ENCODE measurements at places on chromosomes 3 and 15. TPM values are rescaled to one million over a fixed set of nuclear protein-coding genes. Genes with fewer than 3 reads are reported as not detected.

The ANKRD63 gene
- total RNA-seq = not detected

- H3K4me1 ChIP-seq = no peaks in the 10 kb centered on the region
- no peaks in the 10 kb centered on the region for H3K36me3 ChIP-seq
- H3K4me3 ChIP-seq = no peak overlapping the region
- no peaks in the 10 kb centered on the region for H3K27me3 ChIP-seq
- DNase-seq = no peak
- H3K27ac ChIP-seq = no peak overlapping the region
These were observed 8.2 kb upstream of the ITGA11 start for GRCh38 chr15:68440136-68440535.

DNA sequence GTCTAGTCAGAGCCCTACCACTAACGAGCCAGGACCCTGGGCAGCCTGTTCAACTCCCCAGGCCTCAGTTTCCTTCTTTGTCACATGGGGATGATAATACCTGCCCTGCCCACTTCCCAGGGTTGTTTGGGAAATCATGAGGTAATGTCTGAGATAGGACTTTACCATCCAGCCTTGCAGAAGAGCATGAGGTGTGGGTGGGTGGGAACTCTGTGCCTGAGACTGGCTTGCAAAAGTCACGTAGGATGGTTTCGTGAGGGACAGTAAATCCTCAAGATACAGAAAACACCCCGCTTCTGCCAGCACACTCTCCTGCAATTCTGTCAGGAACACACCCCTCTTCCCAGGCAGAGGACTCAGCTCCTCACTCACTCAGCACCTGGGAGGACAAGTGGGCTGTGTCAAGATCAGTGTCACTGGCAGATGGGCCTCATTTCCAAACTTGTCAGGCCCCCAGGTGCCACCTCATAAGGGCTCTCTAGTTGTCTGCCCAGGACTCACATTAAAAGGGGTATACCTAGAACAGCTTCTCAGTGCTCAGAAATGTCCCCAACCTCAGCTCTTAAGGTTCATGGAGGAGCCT, 58.4 kb downstream of the DAPK2 start:
- H3K4me3 ChIP-seq = no peak overlapping the region
- DNase-seq = no peak
- H3K4me1 ChIP-seq = peaks cover 5% of the 10 kb centered on the region
- H3K27ac ChIP-seq = no peak overlapping the region

GRCh38 chr3:111737706-111738086, 121.4 kb upstream of the PHLDB2 start:
- H3K27me3 ChIP-seq = no peaks in the 10 kb centered on the region
- no peaks in the 10 kb centered on the region for H3K36me3 ChIP-seq
- no peak overlapping the region for H3K4me3 ChIP-seq
- peaks cover 4% of the 10 kb centered on the region for H3K4me1 ChIP-seq
- no peak for DNase-seq

DNA sequence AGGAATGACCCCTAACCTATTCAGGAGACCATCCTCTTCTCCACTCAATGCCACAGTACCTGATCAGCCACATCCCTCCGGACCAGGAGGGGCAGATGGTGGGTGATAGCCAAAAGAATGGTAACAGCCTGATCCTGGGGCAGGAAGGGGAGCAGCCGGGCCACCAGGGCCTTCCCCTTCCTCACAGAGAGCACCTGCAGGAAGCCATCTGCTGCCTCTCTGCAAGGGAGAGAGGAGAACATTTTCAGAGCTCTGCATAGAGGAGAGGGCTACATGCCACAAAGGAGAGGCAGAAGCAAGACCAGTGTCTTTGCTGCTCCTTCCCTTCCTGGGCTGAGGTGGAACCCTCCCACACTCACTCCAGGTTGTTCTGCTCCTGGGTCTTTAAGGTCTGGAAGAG, 5.5 kb upstream of the SPG11 start:
- no peak for DNase-seq
- no peaks in the 10 kb centered on the region for H3K27me3 ChIP-seq
- no peaks in the 10 kb centered on the region for H3K36me3 ChIP-seq
- H3K27ac ChIP-seq = no peak overlapping the region
- H3K4me1 ChIP-seq = no peaks in the 10 kb centered on the region

The SLC35G2 gene
- 0.59 TPM for total RNA-seq

GRCh38 chr3:42801784-42802183, 2.5 kb downstream of the HIGD1A start:
- DNase-seq = no peak
- H3K27me3 ChIP-seq = no peaks in the 10 kb centered on the region
- H3K4me1 ChIP-seq = peaks cover 2% of the 10 kb centered on the region
- H3K4me3 ChIP-seq = no peak overlapping the region
- no peak overlapping the region for H3K27ac ChIP-seq

DNA sequence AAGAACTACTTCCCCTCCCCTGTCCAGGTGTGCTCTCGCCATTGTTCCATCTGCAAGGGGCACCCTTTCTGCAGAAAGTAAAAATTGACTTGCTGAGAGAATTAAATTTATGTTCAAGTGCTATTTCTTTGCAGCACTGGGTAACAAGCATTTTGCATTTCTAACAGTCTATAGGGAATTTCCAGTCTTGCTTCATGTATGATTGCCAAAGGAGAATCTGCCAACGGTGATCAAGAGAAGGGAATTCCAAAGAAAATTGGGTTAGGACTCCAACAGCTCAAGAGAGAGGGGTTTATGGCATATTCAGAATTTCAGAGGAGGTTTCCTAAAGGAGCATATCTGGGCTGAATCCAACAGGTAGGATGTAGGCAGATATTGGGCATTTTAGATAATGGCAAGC, 136.7 kb upstream of the WNT5A start:
- H3K27ac ChIP-seq = no peak overlapping the region
- no peak for DNase-seq
- H3K4me3 ChIP-seq = no peak overlapping the region
- no peaks in the 10 kb centered on the region for H3K36me3 ChIP-seq
- no peaks in the 10 kb centered on the region for H3K27me3 ChIP-seq

The INKA1 gene
- 0.84 TPM for total RNA-seq

GRCh38 chr3:87227835-87228144, 681 bp downstream of the CHMP2B start:
- H3K27ac ChIP-seq = peak overlapping the region; percentile 96
- DNase-seq = no peak
- peaks cover 22% of the 10 kb centered on the region for H3K4me1 ChIP-seq

GRCh38 chr3:66994588-66994987, 3.5 kb upstream of the KBTBD8 start:
- no peaks in the 10 kb centered on the region for H3K27me3 ChIP-seq
- H3K4me1 ChIP-seq = peaks cover 11% of the 10 kb centered on the region
- no peak for DNase-seq
- H3K27ac ChIP-seq = no peak overlapping the region
- H3K36me3 ChIP-seq = no peaks in the 10 kb centered on the region

- no peaks in the 10 kb centered on the region for H3K4me1 ChIP-seq
- no peak overlapping the region for H3K27ac ChIP-seq
- H3K36me3 ChIP-seq = peaks cover 36% of the 10 kb centered on the region
- no peak overlapping the region for H3K4me3 ChIP-seq
These were observed 72.7 kb downstream of the NUP210 start for GRCh38 chr3:13347390-13347950.

- no peaks in the 10 kb centered on the region for H3K4me1 ChIP-seq
- no peak overlapping the region for H3K27ac ChIP-seq
- no peaks in the 10 kb centered on the region for H3K36me3 ChIP-seq
- no peaks in the 10 kb centered on the region for H3K27me3 ChIP-seq
- H3K4me3 ChIP-seq = no peak overlapping the region
These were observed 101.8 kb upstream of the THSD4 start for GRCh38 chr15:71013446-71013845.

DNA sequence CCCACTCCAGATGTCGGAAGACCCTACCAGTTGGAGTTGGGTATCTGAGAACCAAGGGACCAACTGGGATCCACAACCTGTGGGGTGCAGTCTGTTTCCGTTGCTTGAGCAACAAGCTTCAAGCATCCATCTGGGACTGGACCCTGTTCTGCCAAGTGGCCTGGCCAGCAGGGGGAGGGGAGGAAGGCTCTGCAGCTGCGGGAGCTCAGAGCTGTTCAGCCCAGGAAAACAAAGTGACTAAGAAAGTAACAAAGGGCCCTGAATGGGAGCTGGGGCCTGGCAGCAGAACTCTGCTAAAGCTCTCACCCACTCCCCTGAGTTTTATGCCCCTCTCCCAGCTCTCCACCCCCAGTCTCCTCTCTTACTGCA, 2.7 kb downstream of the TYRO3 start:
- no peaks in the 10 kb centered on the region for H3K27me3 ChIP-seq
- H3K36me3 ChIP-seq = no peaks in the 10 kb centered on the region
- no peak for DNase-seq
- H3K4me3 ChIP-seq = no peak overlapping the region
- H3K4me1 ChIP-seq = peaks cover 14% of the 10 kb centered on the region

DNA sequence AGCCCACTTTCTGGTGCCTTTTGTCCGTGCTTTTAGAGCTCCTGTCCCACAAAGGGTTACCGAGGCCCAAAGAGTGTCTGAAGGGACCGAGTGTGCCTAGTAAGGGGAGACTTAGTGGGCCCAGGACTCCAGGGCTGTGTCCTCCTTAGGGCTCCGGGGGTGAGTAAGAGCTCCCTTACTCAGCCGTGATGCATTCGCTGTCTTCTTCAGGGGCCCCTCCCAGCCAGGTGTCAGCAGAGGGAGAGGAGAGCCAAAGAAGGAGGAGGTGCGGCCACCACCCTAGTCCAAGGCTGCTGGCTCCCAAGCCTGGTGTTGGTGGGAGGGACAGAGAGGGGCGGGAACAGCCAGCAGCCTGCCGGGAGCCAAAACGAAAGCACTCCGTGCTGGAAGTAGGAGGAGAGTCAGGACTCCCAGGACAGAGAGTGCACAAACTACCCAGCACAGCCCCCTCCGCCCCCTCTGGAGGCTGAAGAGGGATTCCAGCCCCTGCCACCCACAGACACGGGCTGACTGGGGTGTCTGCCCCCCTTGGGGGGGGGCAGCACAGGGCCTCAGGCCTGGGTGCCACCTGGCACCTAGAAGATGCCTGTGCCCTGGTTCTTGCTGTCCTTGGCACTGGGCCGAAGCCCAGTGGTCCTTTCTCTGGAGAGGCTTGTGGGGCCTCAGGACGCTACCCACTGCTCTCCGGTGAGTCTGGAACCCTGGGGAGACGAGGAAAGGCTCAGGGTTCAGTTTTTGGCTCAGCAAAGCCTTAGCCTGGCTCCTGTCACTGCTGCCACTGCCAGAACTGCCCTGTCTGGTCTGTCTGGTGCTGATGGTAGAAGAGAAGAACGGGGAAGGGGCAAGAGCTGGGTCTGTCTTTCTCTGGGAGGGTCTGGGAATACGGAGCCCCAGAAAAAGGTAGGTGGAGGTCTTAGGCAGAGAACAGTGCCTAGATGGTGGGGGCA, at the start of gene IL17RC:
Gene IL17RC (plus strand): TSS at position 365 of the 947 bp plus-strand sequence. CDS start 218 bp downstream, at position 583.
- peak within 1 kb of the TSS; percentile 79 for H3K27ac ChIP-seq
- peak within 1 kb of the TSS; percentile 74 for H3K4me3 ChIP-seq
- no peaks in the 10 kb centered on the region for H3K27me3 ChIP-seq
- no peaks in the 10 kb centered on the region for H3K36me3 ChIP-seq

DNA sequence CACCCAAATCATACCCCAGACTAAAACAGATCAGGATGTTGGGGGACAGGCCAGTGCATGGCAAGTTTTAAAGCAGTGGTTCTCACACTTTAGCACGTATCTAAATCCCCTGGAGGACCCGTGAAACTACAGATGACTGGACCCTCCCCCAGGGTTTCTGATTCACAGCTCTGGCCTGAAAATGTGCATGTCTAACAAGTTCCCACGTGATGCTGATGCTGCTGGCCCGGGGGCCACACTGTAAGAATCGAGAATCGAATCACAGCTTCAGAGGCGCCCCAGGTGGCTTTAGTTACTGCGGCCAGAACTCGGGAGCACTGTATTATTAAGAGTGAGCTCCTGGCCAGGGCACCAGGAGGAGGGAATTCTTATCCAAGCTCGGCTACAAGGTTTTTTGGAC, 11.6 kb downstream of the ADAMTS17 start:
- H3K27me3 ChIP-seq = no peaks in the 10 kb centered on the region
- peaks cover 34% of the 10 kb centered on the region for H3K36me3 ChIP-seq
- no peak overlapping the region for H3K4me3 ChIP-seq
- H3K27ac ChIP-seq = no peak overlapping the region
- DNase-seq = no peak

GRCh38 chr3:130604806-130605205, 87.8 kb downstream of the COL6A6 start:
- DNase-seq = no peak
- H3K4me1 ChIP-seq = no peaks in the 10 kb centered on the region
- no peak overlapping the region for H3K27ac ChIP-seq
- no peaks in the 10 kb centered on the region for H3K27me3 ChIP-seq

- no peak for DNase-seq
- no peak overlapping the region for H3K27ac ChIP-seq
- no peaks in the 10 kb centered on the region for H3K4me1 ChIP-seq
- H3K4me3 ChIP-seq = no peak overlapping the region
- no peaks in the 10 kb centered on the region for H3K36me3 ChIP-seq
These were observed 52.0 kb downstream of the ILDR1 start for GRCh38 chr3:121970047-121970446.

- no peak overlapping the region for H3K27ac ChIP-seq
- H3K36me3 ChIP-seq = no peaks in the 10 kb centered on the region
- no peaks in the 10 kb centered on the region for H3K27me3 ChIP-seq
- peaks cover 16% of the 10 kb centered on the region for H3K4me1 ChIP-seq
These were observed 592 bp upstream of the ZNF445 start for GRCh38 chr3:44478055-44478468.

The SENP2 gene
- total RNA-seq = 13.4 TPM

The MESP2 gene
- total RNA-seq = not detected

- H3K4me1 ChIP-seq = peaks cover 1% of the 10 kb centered on the region
- no peak overlapping the region for H3K27ac ChIP-seq
- H3K4me3 ChIP-seq = no peak overlapping the region
- peak; percentile 10 for DNase-seq
These were observed 9.1 kb downstream of the HDC start for GRCh38 chr15:50256188-50257041.

DNA sequence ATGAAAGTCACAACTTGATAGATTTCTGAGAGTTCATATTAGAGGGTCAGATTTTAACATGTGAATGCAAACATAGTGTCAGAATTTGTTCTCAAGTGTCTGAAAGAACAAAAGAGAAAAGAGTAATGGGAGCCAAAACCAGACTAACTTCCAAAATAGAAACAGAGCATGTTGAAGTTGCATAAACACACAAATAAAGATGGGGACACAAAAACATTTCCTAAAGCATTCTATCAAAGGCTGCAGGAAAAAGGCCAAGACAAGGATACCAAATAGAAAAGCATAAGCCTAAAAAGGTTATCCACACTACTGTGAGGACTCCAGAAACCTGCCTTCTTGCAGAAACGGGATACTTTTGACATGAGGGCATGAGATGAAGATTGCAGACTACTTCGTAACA, 2.8 kb downstream of the FHIT start:
- peaks cover 3% of the 10 kb centered on the region for H3K4me1 ChIP-seq
- no peak overlapping the region for H3K27ac ChIP-seq
- no peak overlapping the region for H3K4me3 ChIP-seq
- H3K36me3 ChIP-seq = no peaks in the 10 kb centered on the region

The BTLA gene
- total RNA-seq = 0.25 TPM

The FBLN2 gene
- total RNA-seq = 9.1 TPM

DNA sequence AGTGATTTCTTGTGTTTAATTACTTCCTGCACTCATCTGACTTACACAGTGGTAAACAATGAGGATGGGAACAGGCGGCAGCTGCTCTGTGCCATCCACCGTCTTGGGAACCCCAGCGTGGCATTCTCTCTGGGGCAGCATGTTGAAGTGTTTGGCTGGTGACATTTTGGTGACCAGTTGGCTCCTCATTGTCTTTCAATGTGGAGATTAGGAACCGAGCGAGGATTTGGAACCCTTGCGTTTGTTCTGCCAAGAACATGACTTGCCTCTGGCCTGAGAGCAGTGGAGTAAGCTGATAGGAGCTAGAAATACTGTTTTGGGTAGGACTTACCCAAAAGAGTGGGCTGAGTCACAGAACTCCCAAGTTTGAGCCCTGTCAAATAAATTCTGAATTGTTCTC, 88.8 kb downstream of the IGF1R start:
- no peak overlapping the region for H3K27ac ChIP-seq
- no peaks in the 10 kb centered on the region for H3K36me3 ChIP-seq
- no peaks in the 10 kb centered on the region for H3K27me3 ChIP-seq
- DNase-seq = no peak
- H3K4me3 ChIP-seq = no peak overlapping the region
